Colonic mucosa (tissue), 4 donors: ENCODE measurements at places on chromosomes 7 and 10.

GRCh38 chr7:130719541-130719940, 14.5 kb downstream of the KLF14 start:
- no peaks in the 10 kb centered on the region for H3K36me3 ChIP-seq
- H3K4me1 ChIP-seq: no peaks in the 10 kb centered on the region
- no peak overlapping the region for H3K4me3 ChIP-seq
- no peaks in the 10 kb centered on the region for H3K27me3 ChIP-seq
- DNase-seq: no peak

DNA sequence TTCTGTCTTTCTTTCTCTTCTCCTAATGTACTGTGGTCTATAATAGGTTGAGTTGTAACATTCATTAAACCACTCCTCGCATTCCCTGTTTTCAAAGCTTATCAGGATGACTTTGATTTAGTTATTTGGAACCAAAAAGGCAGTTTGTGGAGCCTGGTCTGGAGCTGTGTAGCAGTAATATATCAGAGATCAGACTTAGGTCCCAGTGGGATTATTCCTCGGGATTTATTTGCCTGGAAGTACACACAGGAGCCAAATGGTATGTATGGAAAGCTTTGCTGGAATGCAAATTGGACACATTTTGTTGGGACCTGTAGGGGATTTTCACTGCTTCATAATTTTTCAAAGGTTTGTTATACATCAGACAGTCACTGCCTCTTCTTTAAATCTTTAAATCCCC, 40.9 kb downstream of the GBF1 start:
- H3K4me1 ChIP-seq: no peaks in the 10 kb centered on the region
- no peak overlapping the region for H3K27ac ChIP-seq
- peaks cover 8% of the 10 kb centered on the region for H3K36me3 ChIP-seq
- DNase-seq: no peak

DNA sequence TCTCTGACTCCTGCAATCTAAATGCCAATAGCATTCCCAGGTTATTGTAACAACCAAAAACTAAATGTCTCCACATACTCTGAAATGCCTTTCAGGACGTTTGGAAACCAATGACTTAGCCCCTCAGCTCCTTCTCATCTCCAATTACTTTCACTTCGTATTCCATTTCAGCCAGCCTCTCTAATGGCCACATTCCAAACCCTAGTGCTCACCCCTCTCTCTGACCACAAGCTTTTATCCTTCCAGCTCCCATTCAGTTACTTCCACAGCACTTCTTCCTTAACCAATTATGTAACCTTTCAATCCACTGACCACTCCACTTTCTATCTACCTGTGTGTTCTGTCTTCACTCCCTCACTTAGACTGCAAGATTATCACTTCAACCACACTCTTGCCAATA, 4.3 kb downstream of the NOC3L start:
- peaks cover 3% of the 10 kb centered on the region for H3K4me1 ChIP-seq
- H3K27ac ChIP-seq: no peak overlapping the region
- H3K4me3 ChIP-seq: no peak overlapping the region

GRCh38 chr10:38112159-38112558, 18.0 kb downstream of the ZNF37A start:
- no peak overlapping the region for H3K4me3 ChIP-seq
- no peaks in the 10 kb centered on the region for H3K4me1 ChIP-seq
- no peaks in the 10 kb centered on the region for H3K36me3 ChIP-seq
